Stimulated activated CD4-positive, alpha-beta T cell treated with anti-CD3 and anti-CD28 coated beads, Interleukin-1b, Interleukin-23, amount 100 ng/mL, for 4 hours (primary cell): ENCODE measurements at places on chromosomes 3 and 15.
A peak's percentile ranks its signal among the peaks of the same experiment; 100 is the strongest.

DNA sequence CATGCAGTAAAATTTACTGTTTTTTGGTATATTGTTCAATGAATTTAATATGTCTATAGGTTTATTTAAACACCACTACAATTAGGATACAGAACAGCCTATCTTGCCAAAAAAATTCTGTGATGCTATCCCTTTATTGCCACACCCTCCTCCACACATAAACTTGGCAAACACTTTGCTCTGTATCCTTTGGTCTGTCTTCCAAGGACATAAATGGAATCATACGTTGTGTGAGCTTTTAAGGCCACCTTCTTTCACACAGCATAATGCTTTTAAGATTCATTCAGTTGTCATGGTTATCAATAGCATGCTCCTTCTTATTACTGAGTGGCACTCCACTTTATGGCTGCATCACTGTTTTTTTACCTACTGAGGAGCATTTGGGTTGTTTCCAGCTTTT is 71.5 kb downstream of the CERS3 start:
- DNase-seq = no peak

GRCh38 chr15:100252779-100253417 is 88.9 kb downstream of the ADAMTS17 start:
- DNase-seq = no peak

GRCh38 chr3:28317438-28318022 is 31.0 kb upstream of the ZCWPW2 start:
- peak; percentile 23 for DNase-seq

- DNase-seq = no peak
Observed at GRCh38 chr3:63945558-63946096, 33.4 kb upstream of the SCAANT1 start.

GRCh38 chr3:150703299-150703755 is 393 bp downstream of the ERICH6 start:
- peak; percentile 25 for DNase-seq

GRCh38 chr3:13345284-13345683 is 74.8 kb downstream of the NUP210 start:
- no peak for DNase-seq

GRCh38 chr15:93983526-93983925 is 247.8 kb upstream of the MCTP2 start:
- no peak for DNase-seq

DNA sequence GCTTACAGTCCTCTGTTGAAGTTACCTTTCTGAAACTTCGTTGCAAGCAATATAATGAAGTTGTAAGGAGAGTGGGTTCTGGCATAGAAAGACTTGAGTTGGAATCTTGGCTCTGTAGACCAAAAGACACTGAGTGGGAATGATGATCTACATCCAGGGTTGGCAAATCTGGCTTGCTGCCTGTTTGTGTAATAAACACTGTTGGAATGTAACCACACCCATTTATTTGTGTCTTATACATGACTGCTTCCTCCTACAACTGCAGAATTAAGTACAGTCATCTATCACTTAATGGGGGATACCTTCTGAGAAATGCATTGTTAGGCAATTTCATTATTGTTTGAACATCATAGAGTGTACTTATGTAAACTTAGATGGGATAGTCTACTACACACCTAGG is 178.4 kb upstream of the SUCLG2 start:
- no peak for DNase-seq

DNA sequence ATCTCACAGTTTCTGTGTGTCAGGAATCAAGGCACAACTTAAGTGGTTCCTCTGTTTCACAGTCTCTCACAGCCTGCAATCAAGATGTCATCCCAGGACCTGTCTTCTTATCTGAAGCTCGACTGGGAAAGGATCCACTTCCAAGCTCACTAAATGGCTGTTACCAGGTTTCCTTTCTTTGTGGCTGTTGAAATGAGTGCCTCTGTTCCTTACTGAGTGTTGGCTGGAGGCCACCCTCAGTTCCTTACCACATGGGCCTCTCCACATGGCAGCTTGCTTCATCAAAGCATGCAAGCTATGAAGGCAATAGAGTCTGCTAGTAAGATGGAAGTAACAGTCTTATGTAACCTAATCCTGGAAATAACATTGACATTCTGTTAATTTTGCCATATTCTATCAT is 174.0 kb downstream of the ERC2 start:
- no peak for DNase-seq

GRCh38 chr3:66555214-66555844 is 54.5 kb upstream of the LRIG1 start:
- DNase-seq = no peak

DNA sequence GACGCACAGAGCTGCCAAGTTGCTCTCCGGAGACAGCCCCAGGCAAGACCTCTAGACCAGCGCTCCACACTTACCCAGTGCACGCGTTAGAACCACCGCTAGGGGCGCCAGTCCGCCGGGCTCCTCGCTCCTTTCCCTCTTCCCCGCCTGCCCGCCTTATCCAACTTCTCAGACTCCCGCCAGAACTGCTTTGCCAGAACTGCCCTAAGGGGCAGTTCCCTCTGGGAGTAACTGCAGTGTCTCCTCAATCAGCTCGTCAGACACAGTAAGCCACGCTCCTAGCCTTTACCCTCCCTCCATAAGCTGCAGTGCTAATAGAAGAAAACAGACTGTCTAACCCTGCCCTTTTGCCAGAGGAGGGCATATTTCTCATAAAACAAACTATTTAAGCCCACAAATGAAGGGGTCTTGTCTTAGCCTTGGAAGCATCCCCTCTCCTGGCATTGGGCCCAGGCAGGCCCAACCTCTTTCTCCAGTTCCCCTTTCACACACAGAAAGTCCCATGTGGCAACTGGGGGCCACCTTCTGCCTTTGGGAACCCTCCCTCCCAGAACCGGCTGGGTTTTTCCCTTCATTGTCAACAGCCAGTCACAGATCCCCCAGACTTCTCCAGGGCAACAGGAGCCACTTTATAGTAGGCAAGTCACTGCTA is 3.7 kb downstream of the BMF start:
- DNase-seq = peak; percentile 68

DNA sequence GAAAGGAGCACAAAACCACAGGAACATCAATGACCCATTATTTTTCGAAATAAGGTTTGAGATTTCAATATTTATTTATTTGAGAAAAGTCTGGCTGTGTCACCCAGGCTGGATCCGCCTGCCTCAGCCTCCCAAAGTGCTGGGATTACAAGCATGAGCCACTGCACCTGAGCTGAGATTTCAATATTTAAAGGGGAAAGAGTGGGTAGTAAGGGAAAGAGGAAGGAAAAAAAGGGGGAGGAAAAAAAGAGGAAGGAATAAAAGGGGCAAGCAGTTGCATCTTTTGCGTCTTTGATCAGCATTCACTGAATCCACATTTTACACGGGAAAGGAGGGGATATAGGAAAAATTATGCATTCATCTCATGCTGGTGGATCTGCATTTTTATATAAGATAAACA is 47.4 kb downstream of the ERICH6 start:
- DNase-seq = no peak

- DNase-seq = no peak
Observed at GRCh38 chr3:11607816-11608215, 35.9 kb downstream of the VGLL4 start.

- no peak for DNase-seq
Observed at GRCh38 chr15:91126080-91126479, 26.0 kb downstream of the SV2B start.

GRCh38 chr3:158097593-158098308 is 8.5 kb downstream of the SHOX2 start:
- DNase-seq = peak; percentile 56

DNA sequence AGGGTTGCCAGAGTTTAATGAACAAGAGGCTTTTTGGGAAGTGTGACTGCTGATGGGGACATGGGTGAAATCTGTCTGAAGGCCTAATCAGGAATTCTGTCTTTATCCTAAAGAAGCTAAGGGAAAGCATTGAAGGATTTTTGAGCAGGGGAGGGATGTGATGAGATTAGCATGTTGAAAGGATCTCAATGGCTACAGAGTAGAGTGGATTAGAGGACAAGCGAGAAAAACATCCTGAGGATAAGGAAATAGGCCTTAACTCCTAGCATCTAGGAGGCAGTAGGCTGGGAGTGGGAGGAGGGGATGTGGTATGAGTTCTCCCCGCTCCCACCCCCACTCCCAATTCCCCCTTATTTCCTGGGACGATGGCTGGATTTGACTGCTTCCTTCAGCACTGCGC is 35.1 kb upstream of the SNTN start:
- no peak for DNase-seq

DNA sequence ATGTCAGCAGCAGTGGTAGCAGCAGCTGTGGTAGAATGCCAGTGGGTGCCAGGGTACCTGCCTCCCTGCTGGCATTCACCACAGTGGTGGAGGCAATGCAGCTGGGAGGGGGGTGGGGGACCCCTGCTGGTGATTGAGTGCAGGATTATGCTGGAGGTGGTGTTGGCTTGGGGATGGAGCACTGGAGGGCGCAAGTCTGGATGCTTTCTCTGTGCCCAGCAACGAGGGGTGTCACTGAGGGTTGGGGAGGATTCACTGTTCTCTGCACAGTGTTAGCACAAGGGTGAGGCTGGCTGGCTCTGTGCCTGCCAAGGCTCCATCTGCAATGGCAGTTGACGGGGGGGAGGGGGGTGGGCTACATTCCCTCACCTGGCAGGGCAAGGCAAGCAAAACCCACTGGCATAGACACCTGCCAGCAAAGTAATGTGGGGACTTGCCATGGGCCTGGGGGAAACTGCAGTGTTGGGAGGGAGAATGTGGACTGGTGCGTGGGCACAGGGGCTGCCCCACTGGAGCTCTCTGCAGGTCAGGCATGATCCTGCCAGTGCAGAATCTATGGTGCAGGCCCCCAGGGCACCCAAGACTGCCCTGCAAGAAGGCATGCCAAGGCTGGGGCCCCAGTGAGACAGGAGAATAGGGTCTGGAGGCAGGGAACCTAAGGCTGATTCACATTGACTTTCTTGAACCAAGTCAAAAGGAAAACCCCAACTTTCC is 64.3 kb downstream of the MINDY4B start:
- no peak for DNase-seq

DNA sequence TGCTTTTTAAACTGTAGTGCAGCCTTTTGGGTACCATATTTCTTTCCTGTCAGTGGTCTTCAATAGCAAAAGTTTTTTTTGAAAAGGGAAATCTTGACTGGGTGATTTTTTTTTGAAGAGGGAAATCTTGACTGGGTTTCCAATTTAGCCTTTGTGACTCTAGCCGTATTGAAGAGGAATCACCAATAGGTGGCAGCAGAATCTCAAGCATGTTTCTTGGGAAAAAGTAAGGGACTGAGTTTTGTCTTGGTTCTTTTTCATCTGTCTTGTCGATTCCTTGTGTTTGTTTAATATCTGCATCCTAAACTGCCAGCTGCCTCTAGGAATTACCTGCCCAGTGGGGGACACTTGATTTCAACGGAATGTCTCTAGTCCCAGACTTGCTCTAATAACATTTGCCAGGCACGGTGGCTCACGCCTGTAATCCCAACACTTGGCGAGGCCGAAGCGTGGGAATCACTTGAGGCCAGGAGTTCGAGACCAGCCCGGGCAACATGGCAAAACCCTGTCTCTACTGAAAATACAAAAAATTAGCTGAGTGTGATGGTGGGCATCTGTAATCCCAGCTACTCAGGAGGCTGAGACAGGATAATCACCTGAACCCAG is 89.2 kb downstream of the RBPMS2 start:
- DNase-seq = no peak

DNA sequence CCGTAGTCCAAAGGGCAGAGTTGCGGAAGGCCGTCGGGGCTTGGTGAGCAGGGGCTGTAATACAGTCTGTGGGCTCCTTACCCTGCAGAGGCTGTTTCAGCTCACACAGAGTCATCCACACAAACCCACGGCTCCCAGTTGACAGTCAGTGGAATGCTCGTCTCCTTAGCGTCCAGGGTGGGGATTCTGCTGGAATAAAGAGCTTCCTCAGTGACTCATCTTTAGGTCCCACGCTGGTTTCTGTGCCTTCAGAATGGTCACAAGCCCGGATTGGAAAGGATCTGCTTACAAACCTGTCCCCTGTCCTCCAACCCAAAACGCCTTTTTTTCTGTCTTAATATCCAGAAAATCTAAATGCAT is 201.3 kb upstream of the TPM1 start:
- no peak for DNase-seq

DNA sequence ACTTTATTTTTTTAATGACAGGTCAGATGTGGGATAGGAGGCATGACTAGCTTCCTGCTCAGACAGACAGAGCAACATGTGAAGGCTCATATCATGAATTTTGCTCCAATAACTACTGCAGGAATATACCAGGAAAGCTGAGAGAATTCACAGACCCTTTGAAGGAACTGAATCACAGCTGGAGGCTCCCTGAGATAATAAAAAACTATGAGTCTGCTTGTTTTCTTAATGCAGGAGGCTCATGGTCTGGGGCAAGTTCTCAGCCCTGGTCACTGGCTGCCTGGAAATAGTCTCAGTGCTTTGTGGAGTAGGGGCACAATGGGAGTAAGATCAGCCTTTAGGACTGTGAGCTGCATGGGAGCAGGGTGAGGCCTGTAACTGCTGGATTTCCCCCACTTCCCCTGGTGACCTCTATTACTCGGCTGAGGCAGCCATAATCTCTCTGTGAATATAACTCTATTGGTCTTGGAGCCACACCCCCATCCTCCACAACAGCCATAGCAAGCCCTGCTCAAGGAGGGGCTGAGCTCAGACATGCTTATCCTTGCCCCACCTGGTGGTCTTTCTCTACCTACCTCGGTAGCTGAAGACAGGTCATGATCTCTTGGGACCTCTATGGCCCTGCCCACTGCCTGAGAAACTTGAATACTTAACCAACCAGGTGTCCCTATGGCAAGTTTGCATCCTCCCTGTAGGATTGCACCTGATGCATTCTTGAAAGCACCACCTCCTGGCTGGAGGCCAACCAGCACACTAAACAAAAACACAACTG is 281.6 kb upstream of the TMCO5A start:
- no peak for DNase-seq
